ENCODE measurements at places on chromosomes 4 and X.

GRCh38 chr4:18813771-18814170 lies 792.2 kb upstream of the LCORL start:
- DNase-seq: no peak

- DNase-seq: peak; percentile 80
Observed at GRCh38 chr4:138222046-138222445, 20.1 kb downstream of the SLC7A11 start.

GRCh38 chr4:25767877-25768725 lies 94.7 kb downstream of the SEL1L3 start:
- DNase-seq: no peak

- no peak for DNase-seq
Observed at GRCh38 chr4:78720994-78721677, 55.0 kb upstream of the BMP2K start.

- no peak for DNase-seq
Observed at GRCh38 chr4:154720123-154720522, 23.7 kb upstream of the LRAT start.

DNA sequence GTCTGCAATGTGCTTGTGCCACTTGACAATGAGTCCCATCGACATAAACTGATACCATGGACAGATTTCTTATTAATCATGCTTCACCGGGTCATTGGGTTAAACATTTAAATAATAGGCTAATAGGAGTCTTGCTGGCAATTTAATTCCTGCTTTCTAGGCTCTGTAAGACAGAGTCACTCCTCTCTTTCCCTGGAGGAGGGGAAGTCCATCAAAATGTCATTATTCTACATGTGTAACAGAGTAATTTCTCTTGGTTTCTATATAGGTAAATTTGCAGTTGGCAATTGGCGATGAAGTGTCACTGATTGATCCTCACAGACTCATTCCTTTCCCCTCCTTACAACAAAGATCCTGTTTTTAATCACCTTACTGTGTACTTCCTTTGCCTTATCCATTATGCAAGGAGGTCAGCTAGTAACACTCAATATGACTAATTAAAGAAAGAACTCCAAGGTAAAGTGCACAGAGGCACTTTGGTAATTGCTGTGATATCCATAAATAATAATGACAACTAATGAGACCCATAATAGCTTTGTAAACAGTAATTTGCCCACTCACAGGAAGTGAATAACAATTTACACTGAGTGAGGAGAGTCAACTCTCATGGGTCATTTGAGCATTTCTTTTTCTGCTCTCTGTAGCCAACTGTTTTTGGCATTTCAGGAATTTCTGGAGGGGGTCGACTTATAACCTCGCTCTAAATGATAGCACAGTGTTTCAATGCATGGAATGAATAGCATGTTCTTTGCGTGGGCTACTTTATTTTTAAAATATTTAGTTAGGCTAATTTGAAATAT lies 184.0 kb downstream of the UGT8 start:
- DNase-seq: no peak

GRCh38 chr4:133565379-133565778 lies 416.3 kb downstream of the PCDH10 start:
- DNase-seq: peak; percentile 41

GRCh38 chr4:91592125-91592524 lies 711.6 kb upstream of the GRID2 start:
- DNase-seq: no peak

All from HS-5 (cell line).